Foreskin keratinocyte (primary cell): ENCODE measurements at places on chromosomes 16 and 17. TPM values are rescaled to one million over a fixed set of nuclear protein-coding genes. Genes with fewer than 3 reads are reported as not detected.

Gene HOXB1
- polyA plus RNA-seq: not detected in 2 replicates

Gene ZG16
- 0.02 TPM in 1 of 2 replicates, not detected in the other for polyA plus RNA-seq

Gene GLP2R
- polyA plus RNA-seq: not detected in 2 replicates

Gene QPRT
- polyA plus RNA-seq: 111 and 129 TPM in 2 replicates

Gene KRTAP3-2
- not detected in 2 replicates for polyA plus RNA-seq

Gene TMEM204
- 4.8 and 12.2 TPM in 2 replicates for polyA plus RNA-seq

Gene GCGR
- not detected in 2 replicates for polyA plus RNA-seq

Gene ERN2
- polyA plus RNA-seq: not detected in 2 replicates

Gene GOT2
- polyA plus RNA-seq: 138 and 167 TPM in 2 replicates

Gene PROCA1
- polyA plus RNA-seq: 0.45 and 0.76 TPM in 2 replicates

Gene CHTF18
- polyA plus RNA-seq: 42.3 and 47.2 TPM in 2 replicates

Gene VMO1
- 1.2 and 1.3 TPM in 2 replicates for polyA plus RNA-seq

Gene KRTAP4-3
- not detected in 2 replicates for polyA plus RNA-seq
